ENCODE measurements at places on chromosomes 1 and 21. TPM values are rescaled to one million over a fixed set of nuclear protein-coding genes. Genes with fewer than 3 reads are reported as not detected.

GRCh38 chr1:212315184-212315583 is 30.0 kb downstream of the PPP2R5A start:
- no peaks in the 10 kb centered on the region for H3K4me1 ChIP-seq
- H3K36me3 ChIP-seq = no peaks in the 10 kb centered on the region
- no peak for DNase-seq

DNA sequence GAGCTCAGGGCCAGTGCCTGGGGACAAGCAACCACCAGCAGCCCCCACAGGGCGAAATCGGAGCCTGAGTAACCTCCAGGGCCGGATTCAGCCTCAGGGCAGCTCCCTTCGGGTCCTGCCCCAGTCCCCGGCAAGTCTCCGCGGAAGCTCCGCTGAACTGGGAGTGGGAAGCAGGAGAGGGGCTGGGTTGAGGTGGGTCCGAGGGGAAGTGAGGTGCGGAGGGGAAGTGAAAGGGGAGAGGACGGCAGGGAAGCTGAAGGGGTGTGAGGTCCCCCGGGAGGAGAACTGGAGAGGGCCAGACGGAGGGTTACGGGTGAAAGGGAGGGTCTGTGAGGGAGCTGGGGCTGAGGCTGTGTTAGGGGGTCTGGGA is 560 bp downstream of the PADI2 start:
- no peak for DNase-seq
- H3K36me3 ChIP-seq = no peaks in the 10 kb centered on the region
- H3K27ac ChIP-seq = no peak overlapping the region
- H3K4me1 ChIP-seq = peaks cover 4% of the 10 kb centered on the region
- no peaks in the 10 kb centered on the region for H3K27me3 ChIP-seq

- H3K4me1 ChIP-seq = no peaks in the 10 kb centered on the region
- DNase-seq = peak; percentile 27
- H3K36me3 ChIP-seq = no peaks in the 10 kb centered on the region
- H3K27me3 ChIP-seq = no peaks in the 10 kb centered on the region
- H3K27ac ChIP-seq = no peak overlapping the region
Measured at GRCh38 chr1:44648529-44649250, 25.6 kb downstream of the TMEM53 start.

- no peaks in the 10 kb centered on the region for H3K27me3 ChIP-seq
- H3K36me3 ChIP-seq = no peaks in the 10 kb centered on the region
- H3K27ac ChIP-seq = no peak overlapping the region
- no peaks in the 10 kb centered on the region for H3K4me1 ChIP-seq
- H3K4me3 ChIP-seq = no peak overlapping the region
- DNase-seq = no peak
Measured at GRCh38 chr21:36510911-36511310, 31.0 kb upstream of the CLDN14 start.

- peak; percentile 80 for DNase-seq
- peak overlapping the region; percentile 98 for H3K27ac ChIP-seq
- H3K4me3 ChIP-seq = peak overlapping the region; percentile 62
- peaks cover 8% of the 10 kb centered on the region for H3K4me1 ChIP-seq
- no peaks in the 10 kb centered on the region for H3K36me3 ChIP-seq
- H3K27me3 ChIP-seq = peaks cover 13% of the 10 kb centered on the region
Measured at GRCh38 chr21:34886240-34887104, 162.6 kb downstream of the RUNX1 start.

DNA sequence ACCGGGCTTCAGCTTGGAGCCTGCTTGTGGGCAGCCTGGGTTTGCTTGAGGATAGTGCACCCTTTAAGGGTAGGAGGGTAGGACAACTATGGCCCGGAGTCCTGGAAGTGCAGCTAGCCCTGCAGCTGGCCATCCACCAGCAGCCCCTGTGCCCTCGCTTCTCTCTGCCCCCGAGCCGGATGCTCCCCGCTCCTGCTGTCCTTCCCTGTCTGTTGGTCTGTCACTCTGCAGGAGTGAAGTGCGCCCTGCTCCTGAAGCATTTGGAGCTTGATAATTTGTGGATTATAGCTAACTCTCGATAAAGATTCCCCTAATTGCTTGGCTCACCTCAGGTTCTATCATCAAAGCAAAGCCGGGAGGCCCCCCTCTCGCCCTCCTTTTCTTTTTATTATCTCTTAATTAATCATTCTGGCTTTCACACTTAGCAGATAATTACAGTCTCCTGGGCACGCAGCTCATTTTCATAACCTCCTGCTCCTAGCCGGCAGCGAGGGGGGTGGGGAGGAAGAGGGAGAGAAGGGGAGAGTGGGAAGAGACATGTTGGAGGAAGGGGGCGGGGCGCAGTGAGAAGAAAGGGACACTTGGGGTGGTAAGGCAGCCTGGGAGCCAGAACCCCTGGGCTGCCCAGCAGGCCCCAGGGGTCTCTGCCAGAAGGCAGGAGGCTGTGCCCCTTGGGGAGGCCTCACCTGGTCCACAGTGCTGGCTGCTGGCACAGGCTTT is 14.4 kb downstream of the KIRREL1 start:
- no peaks in the 10 kb centered on the region for H3K36me3 ChIP-seq
- H3K4me3 ChIP-seq = no peak overlapping the region
- DNase-seq = no peak
- peak overlapping the region; percentile 66 for H3K27ac ChIP-seq
- H3K27me3 ChIP-seq = no peaks in the 10 kb centered on the region
- no peaks in the 10 kb centered on the region for H3K4me1 ChIP-seq

DNA sequence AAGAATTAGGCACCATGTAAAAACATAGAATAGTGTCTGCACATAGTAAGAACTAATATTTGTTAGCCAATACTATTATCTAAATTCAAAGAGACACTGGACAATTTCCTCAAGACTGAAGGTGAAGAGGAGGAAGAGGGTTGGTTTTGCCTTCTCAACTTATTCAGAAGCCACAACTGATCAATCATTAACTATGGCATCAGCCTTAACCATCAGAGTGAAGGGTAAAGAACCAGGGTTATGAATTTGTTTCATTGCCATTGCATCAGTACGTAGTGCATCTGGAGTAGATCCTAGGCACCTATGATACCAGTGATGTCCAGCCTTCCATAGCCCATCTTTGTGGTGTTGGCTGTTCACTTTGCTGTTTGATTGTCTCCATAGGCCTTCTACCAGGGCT is 421.7 kb upstream of the DEPDC1 start:
- no peak overlapping the region for H3K27ac ChIP-seq
- no peaks in the 10 kb centered on the region for H3K4me1 ChIP-seq
- H3K36me3 ChIP-seq = no peaks in the 10 kb centered on the region
- H3K27me3 ChIP-seq = no peaks in the 10 kb centered on the region
- DNase-seq = no peak
- H3K4me3 ChIP-seq = no peak overlapping the region

DNA sequence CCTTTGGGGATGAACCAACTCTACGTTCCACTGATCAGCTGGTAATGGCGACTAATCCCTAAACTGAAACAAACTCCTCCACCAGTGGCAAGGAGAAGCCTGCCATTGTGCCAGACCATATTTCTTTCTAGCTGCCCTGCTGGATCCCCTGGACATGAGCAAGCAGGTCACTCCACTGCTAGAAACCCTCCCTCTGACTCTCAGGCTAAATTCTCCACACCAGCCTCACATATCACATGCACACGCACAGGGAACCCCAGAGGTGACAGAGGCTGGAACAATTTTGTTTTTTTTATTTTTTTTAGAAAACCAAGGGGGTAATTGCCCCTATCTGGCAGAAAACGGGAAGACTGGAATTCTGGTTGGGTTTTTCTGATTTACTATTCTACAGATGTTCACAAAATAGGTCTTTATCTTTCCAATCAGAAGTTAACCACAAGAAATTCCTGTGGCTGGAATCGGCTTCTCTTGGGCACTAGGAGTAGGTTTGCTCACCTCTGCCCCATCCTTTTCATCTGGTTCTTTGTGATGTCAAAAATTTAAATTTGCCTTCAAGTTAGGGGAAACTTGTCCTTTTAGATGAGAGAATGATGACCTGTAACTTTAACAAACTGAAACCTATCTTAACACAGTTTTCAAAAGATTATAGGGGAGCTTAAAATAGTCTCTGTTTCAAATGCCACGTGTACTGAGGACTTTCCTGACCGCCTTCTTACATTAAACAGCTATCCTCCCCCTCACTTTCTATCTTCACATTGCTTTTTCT is 258.1 kb downstream of the SDCCAG8 start:
- no peak overlapping the region for H3K27ac ChIP-seq
- no peaks in the 10 kb centered on the region for H3K27me3 ChIP-seq
- no peaks in the 10 kb centered on the region for H3K36me3 ChIP-seq
- DNase-seq = no peak
- H3K4me3 ChIP-seq = no peak overlapping the region
- H3K4me1 ChIP-seq = no peaks in the 10 kb centered on the region

GRCh38 chr1:59110271-59110670 is 186.6 kb upstream of the FGGY start:
- H3K27me3 ChIP-seq = no peaks in the 10 kb centered on the region
- DNase-seq = no peak
- H3K4me1 ChIP-seq = no peaks in the 10 kb centered on the region
- H3K27ac ChIP-seq = no peak overlapping the region
- no peak overlapping the region for H3K4me3 ChIP-seq
- no peaks in the 10 kb centered on the region for H3K36me3 ChIP-seq

GRCh38 chr1:160499631-160500030 is 23.4 kb downstream of the SLAMF6 start:
- no peak for DNase-seq
- H3K36me3 ChIP-seq = no peaks in the 10 kb centered on the region
- no peaks in the 10 kb centered on the region for H3K27me3 ChIP-seq
- H3K27ac ChIP-seq = no peak overlapping the region
- H3K4me3 ChIP-seq = no peak overlapping the region
- no peaks in the 10 kb centered on the region for H3K4me1 ChIP-seq

The KRTAP8-1 gene
- total RNA-seq = not detected

The MYOC gene
- total RNA-seq = 0.62 TPM

The CYP4A11 gene
- total RNA-seq = 0.57 TPM

- DNase-seq = no peak
- H3K36me3 ChIP-seq = no peaks in the 10 kb centered on the region
- no peak overlapping the region for H3K27ac ChIP-seq
- H3K4me3 ChIP-seq = no peak overlapping the region
- peaks cover 5% of the 10 kb centered on the region for H3K4me1 ChIP-seq
Measured at GRCh38 chr1:54311506-54311905, 94.7 kb downstream of the SSBP3 start.

DNA sequence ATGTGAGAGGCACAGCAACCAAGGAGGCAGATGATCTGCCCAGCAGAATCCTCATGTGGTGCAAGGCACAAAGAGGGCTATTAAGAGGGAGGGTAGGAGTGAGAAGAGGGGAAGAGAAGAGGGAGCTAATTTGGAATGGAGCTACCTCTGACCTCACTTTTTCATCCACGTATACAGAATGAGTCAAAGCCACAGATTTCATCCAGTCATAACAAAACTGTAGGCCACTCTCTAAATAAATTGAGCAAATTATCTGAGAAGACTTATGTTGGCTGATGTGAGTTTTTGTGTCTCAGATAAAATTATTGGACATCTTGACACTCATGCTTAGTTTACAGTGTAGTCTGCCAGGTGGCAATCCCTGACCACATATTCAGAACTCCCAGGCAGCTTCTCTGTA is 325.6 kb downstream of the TTLL7 start:
- no peak overlapping the region for H3K4me3 ChIP-seq
- H3K36me3 ChIP-seq = no peaks in the 10 kb centered on the region
- no peak overlapping the region for H3K27ac ChIP-seq
- H3K27me3 ChIP-seq = no peaks in the 10 kb centered on the region
- DNase-seq = no peak

DNA sequence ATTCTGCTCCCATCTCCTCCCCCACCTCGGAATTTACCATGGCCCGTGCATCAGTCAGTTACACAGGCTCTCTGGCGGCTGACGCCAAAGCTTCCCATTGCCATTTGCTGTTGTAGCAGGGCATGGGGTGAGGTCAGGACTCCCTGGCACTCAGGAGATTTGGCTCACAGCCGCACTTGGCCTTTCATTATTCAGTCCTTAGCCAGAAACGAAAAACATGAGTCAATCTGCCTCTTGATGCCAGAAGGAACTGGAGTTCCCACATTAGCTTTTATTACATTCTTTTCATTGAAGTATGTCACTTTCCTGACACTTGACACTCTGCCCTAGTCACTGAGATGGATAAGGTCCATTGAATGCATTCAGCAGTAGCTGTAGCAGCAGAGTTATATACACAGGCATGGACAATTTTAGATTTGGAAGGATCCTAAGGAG is 260.6 kb downstream of the CACNA1E start:
- no peak overlapping the region for H3K27ac ChIP-seq
- no peak for DNase-seq
- H3K4me1 ChIP-seq = no peaks in the 10 kb centered on the region
- H3K27me3 ChIP-seq = no peaks in the 10 kb centered on the region

DNA sequence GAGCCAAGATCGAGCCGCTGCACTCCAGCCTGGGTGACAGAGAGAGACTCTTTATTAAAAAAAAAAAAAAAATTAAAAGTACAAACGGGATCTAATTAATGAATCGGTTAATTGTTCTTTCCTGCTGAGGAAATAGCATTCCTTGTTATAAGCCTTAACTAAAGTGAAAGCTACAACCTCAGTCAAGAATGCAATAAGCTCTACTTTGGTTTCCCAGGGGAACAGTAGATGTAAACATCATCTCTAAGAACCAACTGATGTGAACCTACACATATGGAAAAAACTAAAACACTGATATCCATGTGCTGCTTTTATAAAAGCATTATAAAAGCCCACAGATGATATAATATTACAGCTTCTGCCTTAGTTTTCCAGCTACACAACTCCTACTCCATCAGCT is 41.9 kb downstream of the LPGAT1 start:
- H3K27ac ChIP-seq = no peak overlapping the region
- peaks cover 5% of the 10 kb centered on the region for H3K36me3 ChIP-seq
- H3K4me3 ChIP-seq = no peak overlapping the region
- DNase-seq = no peak
- H3K4me1 ChIP-seq = no peaks in the 10 kb centered on the region

DNA sequence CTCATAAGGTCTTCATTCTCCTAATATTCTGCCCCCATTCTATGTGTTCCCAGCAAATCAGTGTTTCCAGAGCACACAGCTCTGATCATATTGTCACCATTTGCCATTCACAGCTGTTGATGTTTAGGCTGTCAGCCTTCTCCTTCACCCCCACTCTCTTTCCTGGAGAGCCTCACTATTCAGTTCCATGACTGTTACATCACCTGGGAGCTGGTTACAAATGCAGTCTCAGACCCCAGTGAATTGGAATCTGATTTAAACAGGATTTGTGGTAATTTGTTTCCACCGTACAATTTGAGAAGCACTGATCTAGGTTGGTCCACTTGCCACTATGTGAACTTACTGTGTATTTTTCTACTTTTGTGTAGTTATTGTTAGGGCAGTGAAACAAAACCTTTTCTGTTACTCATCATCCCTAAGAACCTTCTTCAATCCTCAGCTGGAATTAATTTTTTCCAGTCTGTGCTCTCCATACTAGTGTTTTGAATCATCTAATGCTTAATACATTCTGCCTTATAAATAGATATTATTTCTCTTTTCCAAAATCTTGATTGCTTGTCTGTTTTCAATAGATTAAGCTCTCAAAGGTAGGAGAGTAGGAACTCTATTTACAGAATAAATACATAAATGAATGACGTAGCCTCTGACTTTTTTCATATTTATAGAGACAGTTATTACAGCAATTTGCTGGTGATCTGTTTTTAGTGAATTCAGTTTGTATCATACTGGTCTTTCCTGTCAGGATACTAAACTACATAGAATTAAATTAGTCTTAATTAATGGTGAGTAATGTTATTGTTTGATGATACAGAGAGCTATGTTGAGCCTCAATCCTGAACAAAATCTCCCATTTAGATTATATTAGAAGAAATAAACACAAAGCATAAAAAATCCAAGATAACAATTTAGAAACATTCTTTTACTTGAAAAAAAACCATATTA is 8.1 kb downstream of the SNX7 start:
- H3K4me3 ChIP-seq = no peak overlapping the region
- no peaks in the 10 kb centered on the region for H3K27me3 ChIP-seq
- no peak for DNase-seq
- no peaks in the 10 kb centered on the region for H3K4me1 ChIP-seq
- no peak overlapping the region for H3K27ac ChIP-seq
- H3K36me3 ChIP-seq = no peaks in the 10 kb centered on the region

Measured in colonic mucosa (tissue), 4 donors.